NCI-H1417 (cell line): ENCODE measurements at places on chromosomes 1 and 21.

GRCh38 chr1:14094611-14095400, 394.8 kb downstream of the PRDM2 start:
- DNase-seq = peak; percentile 6

GRCh38 chr1:180255536-180256340, 25.7 kb downstream of the LHX4 start:
- DNase-seq = no peak

GRCh38 chr1:246176126-246177024, 330.7 kb downstream of the SMYD3 start:
- no peak for DNase-seq

- no peak for DNase-seq
Measured at GRCh38 chr1:93499533-93499932, 51.6 kb downstream of the FNBP1L start.

- peak; percentile 28 for DNase-seq
Measured at GRCh38 chr1:228899421-228899956, 164.2 kb downstream of the RHOU start.

DNA sequence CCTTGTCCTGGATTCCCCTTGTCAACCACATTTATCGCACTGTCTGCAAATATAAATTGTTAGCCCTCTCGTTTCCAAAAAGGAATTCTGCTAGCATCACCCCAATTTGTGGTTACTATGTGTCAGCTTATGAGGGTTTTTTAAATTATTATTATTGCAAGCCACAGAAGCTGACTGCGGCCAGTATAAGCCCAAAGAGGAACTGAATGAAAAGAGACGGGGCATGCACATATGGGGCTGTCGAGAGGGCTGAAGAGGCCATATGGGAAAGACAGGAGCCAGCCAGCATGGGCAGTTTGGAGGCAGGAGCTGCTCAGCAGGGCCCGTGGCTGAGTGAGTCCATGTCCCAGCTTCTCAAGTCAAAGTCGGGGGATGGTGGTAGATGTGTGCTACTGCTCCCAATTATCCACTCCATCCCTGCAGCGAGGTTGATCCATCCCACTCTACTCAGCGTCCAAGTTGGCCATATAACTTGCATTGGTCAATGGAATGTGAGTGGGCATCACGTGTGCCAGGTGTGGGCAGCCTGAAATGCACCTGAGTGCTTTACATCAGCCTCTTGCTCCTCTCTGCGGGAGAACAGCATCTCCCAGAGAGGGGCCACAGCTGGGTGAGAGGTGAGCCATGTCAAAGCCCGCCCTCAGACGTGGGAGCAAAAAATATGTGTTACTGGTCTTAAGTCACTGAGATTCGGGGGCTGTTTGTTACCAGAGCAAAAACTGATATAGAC, 37.6 kb upstream of the LDLRAP1 start:
- no peak for DNase-seq

- no peak for DNase-seq
Measured at GRCh38 chr1:212954514-212954913, 4.2 kb downstream of the VASH2 start.
